ENCODE measurements at places on chromosomes 6 and 20. TPM values are rescaled to one million over a fixed set of nuclear protein-coding genes. Genes with fewer than 3 reads are reported as not detected.

DNA sequence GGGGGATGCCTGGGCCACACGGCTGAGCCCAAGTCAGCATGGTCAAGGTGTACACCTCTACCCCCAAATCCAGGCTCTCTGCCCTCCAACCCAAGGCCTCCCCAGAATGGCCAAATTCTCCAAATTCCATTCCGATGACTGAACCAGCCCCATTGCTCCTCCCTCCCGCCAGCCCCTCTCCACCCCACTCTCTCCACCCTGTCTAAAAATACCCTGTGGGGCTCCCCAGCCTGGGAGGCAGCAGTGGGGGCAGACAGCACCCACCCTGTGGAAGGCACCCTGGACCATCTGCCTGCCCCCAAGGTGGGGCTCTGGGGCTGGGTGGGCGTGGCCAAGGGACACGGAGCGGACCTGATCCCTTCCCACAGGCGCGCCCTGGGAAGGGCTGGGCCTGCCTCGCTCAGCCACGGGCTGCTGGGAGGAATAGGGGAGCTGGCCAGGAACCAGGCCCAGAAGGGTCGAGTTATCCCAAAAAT is 11.4 kb downstream of the TEAD3 start:
- DNase-seq, result peak; percentile 70
- no peaks in the 10 kb centered on the region for H3K36me3 ChIP-seq
- H3K4me3 ChIP-seq, result no peak overlapping the region
- peaks cover 42% of the 10 kb centered on the region for H3K4me1 ChIP-seq
- H3K27me3 ChIP-seq, result no peaks in the 10 kb centered on the region

- no peaks in the 10 kb centered on the region for H3K4me1 ChIP-seq
- no peak for DNase-seq
- H3K4me3 ChIP-seq, result no peak overlapping the region
- H3K27me3 ChIP-seq, result no peaks in the 10 kb centered on the region
- H3K27ac ChIP-seq, result no peak overlapping the region
Measured at GRCh38 chr20:34986311-34987287, 30.9 kb downstream of the MYH7B start.

DNA sequence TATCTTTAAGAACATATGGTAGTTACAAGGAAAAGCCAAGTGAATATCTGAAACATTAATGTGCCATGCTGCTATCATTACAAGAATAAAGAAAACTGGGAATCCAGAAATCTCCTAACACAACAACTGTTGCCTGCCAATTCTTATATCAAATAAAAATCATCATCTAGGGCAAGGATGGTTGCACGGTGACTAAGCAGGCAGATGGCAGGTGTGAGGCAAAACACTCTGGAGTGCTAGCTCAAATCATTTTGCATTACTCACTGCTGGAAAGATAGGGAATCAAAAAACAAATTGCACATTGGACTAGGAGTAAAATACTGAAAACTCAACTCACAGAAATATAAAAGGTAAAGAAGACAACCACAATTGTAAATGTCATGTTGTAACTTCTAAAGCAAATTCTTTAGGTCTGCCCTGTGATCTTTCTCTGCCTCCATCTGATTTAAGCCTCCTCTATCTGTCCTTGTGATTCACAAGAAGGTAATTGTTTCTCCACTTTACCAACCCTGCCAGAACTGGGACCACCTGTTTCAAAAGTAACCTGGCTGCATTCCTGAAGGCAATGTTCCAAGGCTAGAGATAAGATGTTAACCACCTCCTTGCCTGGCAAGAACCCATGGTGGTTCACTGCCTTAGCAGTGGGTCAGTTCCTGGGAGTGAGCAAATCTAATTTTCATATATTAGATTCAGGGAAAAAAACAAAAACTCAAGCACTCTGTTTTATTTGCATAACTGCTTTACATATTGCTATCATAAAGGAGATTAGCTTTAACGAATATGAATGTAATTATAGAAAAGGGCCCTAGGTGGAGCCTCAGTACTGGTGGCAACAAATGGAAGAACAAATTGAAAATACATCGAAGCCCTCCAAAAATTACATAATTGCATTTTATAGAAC is 33.1 kb upstream of the LCA5 start:
- H3K27ac ChIP-seq, result no peak overlapping the region
- H3K4me3 ChIP-seq, result no peak overlapping the region
- H3K4me1 ChIP-seq, result no peaks in the 10 kb centered on the region
- DNase-seq, result peak; percentile 62
- no peaks in the 10 kb centered on the region for H3K27me3 ChIP-seq
- H3K36me3 ChIP-seq, result no peaks in the 10 kb centered on the region

DNA sequence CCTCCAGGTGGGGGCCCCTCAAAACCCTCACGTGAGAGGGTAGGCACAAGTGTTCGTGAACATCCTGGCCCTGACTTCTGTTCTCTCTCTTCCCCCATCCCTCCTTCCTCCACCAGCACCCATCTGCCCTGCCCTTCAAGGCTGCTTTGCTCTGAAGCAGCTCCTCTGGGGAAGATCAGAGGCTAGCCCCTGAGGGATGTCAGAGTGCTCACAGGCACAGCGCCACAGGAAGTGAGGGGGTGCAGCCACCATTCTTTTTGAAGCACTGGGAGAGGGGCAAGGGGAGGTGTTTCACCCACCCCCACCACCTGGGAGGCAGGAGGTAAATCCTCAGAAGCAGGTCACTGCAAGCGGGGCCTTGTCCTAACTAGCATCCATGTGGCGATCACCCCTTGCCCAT is 11.4 kb downstream of the MOCS1 start:
- no peak overlapping the region for H3K27ac ChIP-seq
- H3K36me3 ChIP-seq, result peaks cover 6% of the 10 kb centered on the region
- H3K4me1 ChIP-seq, result no peaks in the 10 kb centered on the region

DNA sequence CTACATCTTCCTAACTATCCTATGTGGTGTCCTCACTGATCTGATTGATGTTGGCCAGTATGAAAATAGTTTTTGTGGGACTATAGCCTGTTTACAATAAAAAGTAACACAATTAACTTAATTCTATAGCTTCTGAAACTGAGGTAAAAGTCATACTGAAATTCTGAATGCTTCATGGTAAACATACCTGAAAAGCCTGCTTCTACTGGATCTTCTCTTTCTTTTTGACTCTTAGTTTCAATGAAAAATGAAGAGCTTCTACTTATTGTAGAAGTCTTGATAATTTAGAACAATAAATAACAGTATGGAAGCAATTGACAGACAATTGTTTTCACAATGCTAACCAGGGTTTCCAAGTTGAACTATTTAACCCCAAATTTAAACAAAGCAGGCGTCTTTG is 383.9 kb upstream of the MMS22L start:
- no peaks in the 10 kb centered on the region for H3K27me3 ChIP-seq
- H3K4me3 ChIP-seq, result no peak overlapping the region
- DNase-seq, result no peak
- no peaks in the 10 kb centered on the region for H3K36me3 ChIP-seq
- H3K4me1 ChIP-seq, result no peaks in the 10 kb centered on the region
- H3K27ac ChIP-seq, result no peak overlapping the region

DNA sequence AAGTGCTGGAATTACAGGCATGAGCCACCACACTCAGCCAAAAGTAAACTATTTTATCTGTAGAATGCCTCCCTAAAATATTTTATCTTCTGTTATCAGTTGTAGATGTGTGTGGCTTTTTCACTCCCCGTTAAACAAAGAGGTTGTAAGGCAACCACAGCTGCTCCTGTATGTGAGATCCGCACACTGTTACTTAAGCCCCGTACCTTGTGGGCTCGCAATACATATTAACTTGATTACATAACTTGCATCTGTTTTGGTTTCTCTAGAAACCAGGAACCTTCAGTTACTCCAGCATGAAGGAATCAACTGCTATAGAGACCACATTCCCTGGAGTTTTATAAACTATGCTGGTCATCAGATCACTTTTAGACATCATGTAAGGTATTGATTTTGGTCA is 420.1 kb upstream of the SLC35B3 start:
- no peaks in the 10 kb centered on the region for H3K4me1 ChIP-seq
- no peak for DNase-seq
- no peaks in the 10 kb centered on the region for H3K36me3 ChIP-seq
- no peak overlapping the region for H3K4me3 ChIP-seq

DNA sequence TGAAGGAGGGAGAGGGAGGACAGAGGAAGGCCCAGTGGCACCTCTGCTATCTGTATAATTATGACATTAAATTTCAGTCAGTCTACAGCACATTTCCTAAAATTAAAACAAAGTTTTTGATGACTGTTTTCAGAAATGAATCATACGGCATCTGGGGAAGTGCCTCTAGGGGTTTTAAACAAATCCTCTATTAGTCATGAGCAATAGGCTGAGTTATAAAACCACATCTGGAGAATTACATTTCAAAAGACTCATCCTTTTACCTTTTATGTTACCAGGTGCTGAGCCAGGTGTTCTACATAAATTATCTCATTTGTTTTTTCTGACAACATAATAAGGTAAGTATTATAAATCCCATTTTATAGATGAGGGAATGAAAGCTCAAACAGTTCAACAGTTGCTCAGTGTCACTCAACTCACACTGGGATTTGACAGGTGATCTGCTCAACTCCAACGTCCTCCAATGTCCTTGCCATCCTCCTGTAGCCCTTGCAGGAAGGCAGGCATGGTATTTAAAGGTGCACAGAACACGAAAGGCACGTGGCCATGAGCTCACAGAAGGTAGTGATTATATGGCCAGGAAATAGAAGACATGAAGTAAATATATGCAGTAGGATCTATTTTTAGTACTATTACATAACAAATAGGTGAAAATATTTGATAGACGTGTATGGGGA is 184.2 kb upstream of the MAN1A1 start:
- H3K27me3 ChIP-seq, result no peaks in the 10 kb centered on the region
- no peak overlapping the region for H3K27ac ChIP-seq
- no peak for DNase-seq
- no peaks in the 10 kb centered on the region for H3K36me3 ChIP-seq

DNA sequence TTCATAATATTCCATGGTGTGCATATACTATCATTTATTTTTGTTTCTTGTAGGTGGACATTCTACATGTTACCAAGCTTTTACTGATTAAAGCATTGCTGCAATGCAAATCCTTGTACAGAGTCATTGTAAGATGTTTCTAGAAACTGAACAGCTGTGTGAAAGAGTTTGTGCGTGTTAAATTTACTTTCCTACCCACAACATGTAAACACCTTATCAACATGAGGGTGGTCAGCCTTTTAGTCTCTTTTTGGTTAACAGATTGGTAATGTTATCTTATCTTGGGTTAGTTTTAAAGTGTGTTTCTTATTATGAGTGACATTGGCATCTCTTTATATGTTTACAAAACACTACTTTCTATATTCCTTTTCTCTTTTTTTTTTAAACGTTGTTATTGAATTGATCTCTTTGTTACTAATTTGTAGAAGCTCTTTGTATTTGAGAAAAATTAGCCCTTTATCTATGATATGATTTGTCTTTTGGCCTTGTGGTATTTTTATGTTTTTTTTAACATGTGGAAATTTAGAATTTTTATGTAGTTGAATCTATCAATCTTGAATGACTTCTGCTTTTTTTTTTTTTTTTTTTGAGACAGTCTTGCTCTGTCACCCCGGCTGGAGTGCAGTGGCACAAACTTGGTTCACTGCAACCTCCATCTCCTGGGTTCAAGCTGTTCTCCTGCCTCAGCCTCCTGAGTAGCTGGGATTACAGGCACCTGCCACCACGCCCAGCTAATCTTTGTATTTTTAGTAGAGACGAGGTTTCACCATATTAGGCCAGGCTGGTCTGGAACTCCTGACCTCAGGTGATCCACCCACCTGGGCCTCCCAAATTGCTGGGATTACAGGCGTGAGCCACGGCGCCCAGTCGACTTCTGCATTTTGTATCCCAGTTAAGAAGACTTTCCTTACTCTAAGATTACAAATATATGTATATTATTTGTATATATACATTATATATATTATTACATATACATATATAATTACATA is 112.1 kb downstream of the TCP11 start:
- no peaks in the 10 kb centered on the region for H3K36me3 ChIP-seq
- DNase-seq, result no peak
- no peak overlapping the region for H3K4me3 ChIP-seq
- H3K27me3 ChIP-seq, result no peaks in the 10 kb centered on the region
- no peak overlapping the region for H3K27ac ChIP-seq
- peaks cover 7% of the 10 kb centered on the region for H3K4me1 ChIP-seq

DNA sequence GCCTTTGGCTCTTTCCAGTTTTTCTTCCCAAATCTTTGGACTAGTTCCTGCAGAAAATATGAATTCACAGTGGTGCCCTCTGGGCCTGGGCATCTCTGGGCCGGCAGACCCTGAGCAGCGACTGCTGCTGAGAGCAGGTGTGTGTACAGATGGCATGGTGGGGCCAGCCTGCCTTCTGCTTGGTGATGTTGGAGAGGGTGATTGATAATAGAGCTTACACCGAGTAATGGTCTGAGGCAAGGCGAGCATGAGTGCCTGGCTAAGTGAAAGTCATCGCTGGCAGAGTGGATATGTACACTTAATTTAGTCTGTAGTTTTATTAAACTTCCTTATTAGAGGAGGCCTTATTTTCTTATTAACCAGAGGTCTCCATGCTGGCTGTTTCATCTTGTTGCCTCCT is 156.9 kb downstream of the CDKAL1 start:
- H3K36me3 ChIP-seq, result no peaks in the 10 kb centered on the region
- no peak for DNase-seq
- H3K4me1 ChIP-seq, result peaks cover 9% of the 10 kb centered on the region
- no peak overlapping the region for H3K27ac ChIP-seq

DNA sequence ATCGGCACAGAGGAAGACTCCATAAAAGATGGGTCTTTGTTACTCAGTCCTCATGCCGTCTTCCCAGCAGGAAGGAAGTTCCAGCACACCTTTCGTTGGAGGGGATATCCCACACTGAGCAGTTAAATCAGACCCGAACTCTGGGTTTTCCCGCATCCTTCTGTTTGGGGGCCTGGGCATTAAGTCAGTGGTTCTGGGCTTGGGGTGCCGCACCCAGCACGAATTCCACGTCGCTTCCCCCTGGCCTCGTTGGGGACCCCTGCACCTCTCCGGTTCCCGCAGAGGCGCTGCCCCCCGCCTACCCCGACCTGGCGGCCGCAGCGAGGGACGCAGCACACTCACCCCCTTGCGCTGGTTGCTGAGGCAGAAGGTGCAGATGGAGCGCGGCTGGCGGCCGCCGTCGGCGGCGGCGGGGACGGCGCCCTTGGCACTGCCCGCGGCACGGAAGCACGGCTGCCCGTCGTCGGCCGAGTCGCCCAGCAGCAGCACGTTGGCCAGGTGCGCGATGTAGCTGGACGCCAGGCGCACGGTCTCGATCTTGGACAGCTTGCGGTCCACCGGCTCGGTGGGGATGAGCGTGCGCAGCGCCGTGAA is 641 bp downstream of the TCF15 start:
- H3K27ac ChIP-seq, result no peak overlapping the region
- H3K4me3 ChIP-seq, result peak overlapping the region; percentile 42
- H3K36me3 ChIP-seq, result no peaks in the 10 kb centered on the region
- peak; percentile 38 for DNase-seq
- H3K4me1 ChIP-seq, result peaks cover 29% of the 10 kb centered on the region

DNA sequence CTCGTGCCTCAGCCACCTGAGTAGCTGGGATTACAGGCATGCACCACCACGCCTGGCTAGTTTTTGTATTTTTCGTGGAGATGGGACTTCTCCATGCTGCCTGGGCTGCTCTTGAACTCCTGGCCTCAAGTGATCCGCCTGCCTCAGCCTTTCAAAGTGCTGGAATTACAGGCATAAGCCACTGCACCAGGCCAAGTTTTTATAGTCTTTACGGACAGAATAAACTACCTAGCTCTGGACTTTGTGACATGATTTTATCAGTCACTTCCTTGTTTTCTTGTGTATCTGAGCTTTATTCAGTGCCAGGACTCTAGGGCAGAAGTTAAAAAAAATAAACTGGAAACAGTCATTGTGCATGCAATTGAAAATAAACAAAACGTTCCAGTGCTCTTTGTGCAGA is 46.7 kb upstream of the RALGAPA2 start:
- H3K27me3 ChIP-seq, result no peaks in the 10 kb centered on the region
- no peaks in the 10 kb centered on the region for H3K4me1 ChIP-seq
- no peak overlapping the region for H3K4me3 ChIP-seq
- DNase-seq, result no peak
- H3K27ac ChIP-seq, result no peak overlapping the region

ZBTB12 gene
- total RNA-seq, result 9.9 TPM

EBF4 gene
- total RNA-seq, result not detected

CST2 gene
- total RNA-seq, result not detected

RGS17 gene
- total RNA-seq, result not detected

ZC2HC1B gene
- total RNA-seq, result not detected

All from K562 (cell line).